Fibroblast of lung (primary cell): ENCODE measurements at places on chromosomes 12 and 14. TPM values are rescaled to one million over a fixed set of nuclear protein-coding genes. Genes with fewer than 3 reads are reported as not detected.

Gene ACOT4
- polyA plus RNA-seq, result 0.14 and 0.17 TPM in 2 replicates

Gene DEGS2
- not detected in 2 replicates for polyA plus RNA-seq

GRCh38 chr14:24329073-24329663, 5.7 kb downstream of the ADCY4 start:
- DNase-seq, result no peak

DNA sequence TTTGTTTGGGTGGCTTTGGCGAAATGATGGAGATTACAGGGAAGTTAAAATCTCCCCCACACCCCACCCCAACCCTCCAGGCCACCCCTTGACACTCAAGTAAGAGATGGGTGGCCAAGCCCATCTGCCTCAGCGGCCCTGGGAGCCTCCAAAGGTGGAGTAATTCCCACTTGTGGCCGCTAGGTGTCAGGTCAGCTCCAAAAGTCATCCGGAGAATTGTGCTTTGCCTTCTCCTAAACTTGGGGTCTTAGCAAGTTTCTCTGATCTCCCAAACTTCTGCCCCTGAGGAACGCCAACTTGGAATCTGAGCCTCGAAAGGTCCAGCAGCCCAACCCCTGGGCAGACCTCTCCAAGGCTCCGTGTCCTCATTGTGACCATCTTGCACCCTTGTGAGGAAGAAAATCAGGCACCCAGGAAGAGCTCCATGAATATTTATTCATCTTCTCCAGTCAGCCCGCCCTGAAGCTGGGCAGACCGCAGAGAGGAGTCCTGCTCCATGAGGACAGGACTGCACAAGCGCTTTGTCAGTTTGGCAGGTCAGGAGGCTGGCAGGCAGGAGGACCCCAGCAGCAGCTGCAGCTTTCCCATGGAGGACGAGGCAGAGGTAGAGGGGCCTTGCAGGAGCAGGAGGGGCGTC, 46.7 kb downstream of the LRRC74A start:
- peak; percentile 17 for DNase-seq

DNA sequence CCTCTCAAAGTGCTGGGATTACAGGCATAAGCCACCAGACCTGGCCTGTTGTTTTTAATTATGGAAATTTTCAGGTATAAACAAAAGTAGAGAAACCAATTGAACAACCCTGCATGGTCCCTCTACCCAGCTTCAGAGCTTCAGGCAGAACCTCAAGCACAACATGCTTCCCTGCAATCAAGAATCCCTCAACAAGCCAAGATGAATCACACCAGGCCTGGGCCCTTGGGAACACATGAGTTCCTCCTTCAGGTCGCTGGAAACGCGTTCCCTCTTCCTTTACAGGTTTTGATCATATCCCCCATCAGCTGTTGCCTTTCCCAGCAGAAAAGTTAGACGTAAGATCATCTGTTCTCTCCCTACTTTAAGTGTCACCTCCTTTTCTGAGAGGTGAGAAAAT, 20.5 kb upstream of the CORO1C start:
- no peak for DNase-seq
